ENCODE measurements at places on chromosomes 4 and X.

- DNase-seq = no peak
Observed at GRCh38 chr4:176970853-176971252, 178.1 kb upstream of the VEGFC start.

DNA sequence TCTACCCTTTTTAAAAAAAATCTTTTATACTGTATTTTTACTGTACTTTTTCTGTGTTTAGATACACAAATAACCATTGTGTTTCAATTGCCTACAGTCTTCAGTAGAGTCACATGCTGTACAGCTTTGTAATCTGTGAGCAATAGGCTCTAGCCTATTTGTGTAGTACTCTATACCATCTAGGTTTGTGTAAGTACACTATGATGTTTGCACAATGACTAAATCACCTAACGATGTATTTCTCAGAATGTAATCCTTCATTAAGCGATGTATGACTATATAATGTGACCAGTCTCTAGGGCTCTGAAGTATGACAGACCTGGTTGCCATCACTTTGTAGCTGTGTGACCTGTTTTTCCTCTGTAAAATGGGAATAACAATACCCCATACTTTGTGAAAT is 14.2 kb upstream of the DCAF4L1 start:
- DNase-seq = no peak

DNA sequence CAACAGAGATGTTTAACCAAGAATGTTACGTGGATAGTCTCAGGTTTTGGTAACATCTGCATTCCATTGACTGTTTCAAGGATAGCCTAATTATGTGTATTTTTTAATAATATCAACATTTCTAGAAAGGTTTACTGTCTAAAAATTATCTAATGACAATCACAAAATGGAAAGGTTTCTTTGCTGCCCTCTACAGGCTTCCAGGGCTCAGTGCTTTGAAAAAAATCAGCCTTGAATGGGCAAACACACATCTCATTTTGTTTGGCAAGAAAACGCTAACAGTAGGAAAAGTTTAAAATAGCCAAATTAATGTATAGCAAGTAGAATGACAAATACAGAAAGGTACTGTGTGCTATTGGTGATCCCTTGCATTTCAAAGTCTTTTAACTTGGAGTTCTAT is 223.4 kb upstream of the PRPS2 start:
- peak; percentile 9 for DNase-seq

- no peak for DNase-seq
Observed at GRCh38 chr4:111434586-111434985, 710.7 kb upstream of the FAM241A start.

GRCh38 chr4:83929550-83929949 is 393.6 kb downstream of the GPAT3 start:
- DNase-seq = no peak

GRCh38 chr4:54662901-54663585 is 5.3 kb downstream of the KIT start:
- no peak for DNase-seq

- no peak for DNase-seq
Observed at GRCh38 chrX:151184705-151185104, 8.3 kb downstream of the GPR50 start.

GRCh38 chr4:152635851-152636250 is 43.9 kb downstream of the TMEM154 start:
- no peak for DNase-seq

DNA sequence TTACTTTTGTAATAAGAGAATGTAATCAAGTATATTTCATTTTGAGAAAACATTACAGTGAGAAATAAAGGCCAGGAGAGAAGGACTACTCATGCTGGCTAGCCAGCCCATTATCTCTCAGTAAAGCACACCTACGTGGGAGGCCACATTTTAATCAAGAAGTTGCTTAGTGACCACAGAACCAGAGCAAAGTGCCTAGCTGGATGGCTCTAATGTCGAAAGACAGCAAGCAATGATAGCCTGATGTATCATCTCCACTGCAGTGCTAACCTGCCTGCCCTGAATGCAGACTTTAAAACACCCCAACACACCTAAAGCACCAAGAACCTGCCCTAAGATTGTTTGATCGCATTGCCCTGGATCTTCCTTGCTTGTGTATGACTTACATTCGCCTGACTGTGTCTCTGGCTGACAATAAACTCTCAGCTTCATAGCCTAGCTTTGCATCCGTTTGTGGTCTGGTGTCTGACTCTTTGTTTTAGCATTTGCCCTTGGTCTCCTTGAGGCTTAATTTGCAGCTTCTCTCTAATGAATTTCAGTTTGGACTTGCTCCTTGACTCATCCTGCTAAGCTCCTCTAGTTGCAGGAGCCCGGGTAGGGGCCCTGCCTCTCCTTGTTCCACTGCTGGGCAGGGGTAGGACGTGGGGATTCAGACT is 31.4 kb upstream of the SOWAHD start:
- DNase-seq = no peak

GRCh38 chrX:154443992-154444754 is at the start of gene FAM50A:
TSS of gene FAM50A (plus strand) at chrX:154444141. CDS start at chrX:154444236, 95 bp downstream.
- no peak for DNase-seq

DNA sequence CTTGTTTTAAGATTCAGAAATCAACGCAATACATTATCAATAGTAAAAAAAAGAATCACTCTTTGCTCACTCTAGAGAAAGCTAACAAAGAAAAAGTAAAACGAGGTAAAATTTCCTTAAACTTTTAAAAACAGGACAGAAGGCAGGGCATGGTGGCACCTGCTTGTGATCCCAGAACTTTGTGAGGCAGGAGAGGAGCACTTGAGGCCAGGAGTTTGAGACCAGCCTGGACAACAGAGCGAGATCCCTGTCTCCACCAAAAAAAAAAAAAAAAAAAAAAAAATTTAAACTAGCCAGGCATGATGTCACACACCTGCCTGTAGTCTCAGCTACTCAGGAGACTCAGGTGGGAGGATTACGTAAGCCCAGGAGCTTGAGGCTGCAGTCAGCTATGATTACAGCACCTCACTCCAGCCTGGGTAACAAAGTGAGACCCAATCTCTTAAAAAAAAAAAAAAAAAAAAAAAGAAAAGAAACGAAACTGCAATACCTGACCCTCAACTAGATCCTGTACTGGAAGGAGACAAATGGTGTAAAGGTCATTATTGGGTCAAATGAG is 3.5 kb downstream of the CCNI start:
- DNase-seq = no peak

DNA sequence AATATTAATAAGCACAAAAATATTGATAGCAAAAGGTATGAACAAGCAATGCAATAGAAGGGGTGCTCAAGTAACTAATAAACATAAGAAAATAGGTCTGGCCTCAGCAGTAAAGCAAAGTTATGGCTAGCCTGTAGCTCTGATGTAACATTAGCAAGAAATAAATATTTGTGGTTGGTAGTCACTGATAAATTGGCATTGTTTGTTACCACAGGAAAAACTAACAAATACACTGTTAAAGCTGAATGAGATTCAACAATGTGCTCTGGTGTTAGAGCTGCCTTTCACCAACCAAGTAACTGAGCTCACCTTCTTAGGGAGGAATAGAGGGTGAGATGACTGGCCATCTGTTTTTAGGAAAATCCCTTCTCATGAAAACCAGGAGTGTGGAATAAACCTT is 71.4 kb downstream of the AREG start:
- no peak for DNase-seq

Data from kidney capillary endothelial cell (primary cell).